Muscle of arm (tissue), 14 donors: ENCODE measurements at places on chromosomes 16 and 17. TPM values are rescaled to one million over a fixed set of nuclear protein-coding genes. Genes with fewer than 3 reads are reported as not detected.

DNA sequence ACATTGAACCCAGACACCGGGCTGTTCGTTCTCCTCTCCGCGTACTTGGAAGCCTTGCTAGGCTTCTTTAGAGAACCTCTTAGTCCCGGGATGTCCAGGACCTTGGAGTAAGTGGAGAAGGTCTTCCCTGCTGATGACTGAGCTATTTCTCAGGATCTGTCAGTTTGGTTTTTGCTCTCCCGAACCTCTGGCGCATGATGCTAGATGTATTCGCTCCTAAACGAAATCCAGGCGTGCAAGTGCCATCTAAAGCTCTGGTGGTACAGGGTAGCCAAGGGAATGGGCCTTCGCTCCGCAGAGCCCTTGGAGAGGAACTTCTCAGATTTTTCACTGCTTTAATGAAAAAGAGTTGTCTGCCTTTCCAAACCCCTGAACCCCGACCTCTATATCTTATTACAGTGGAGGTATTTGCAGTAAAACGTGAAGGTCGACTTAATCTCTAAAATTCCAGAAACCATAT, 547 bp downstream of the VMP1 start:
- no peak for DNase-seq

GRCh38 chr17:2903193-2903974, 107.1 kb downstream of the RAP1GAP2 start:
- no peak for DNase-seq

GRCh38 chr17:38796451-38797157, 2.8 kb downstream of the PIP4K2B start:
- DNase-seq: no peak

DNA sequence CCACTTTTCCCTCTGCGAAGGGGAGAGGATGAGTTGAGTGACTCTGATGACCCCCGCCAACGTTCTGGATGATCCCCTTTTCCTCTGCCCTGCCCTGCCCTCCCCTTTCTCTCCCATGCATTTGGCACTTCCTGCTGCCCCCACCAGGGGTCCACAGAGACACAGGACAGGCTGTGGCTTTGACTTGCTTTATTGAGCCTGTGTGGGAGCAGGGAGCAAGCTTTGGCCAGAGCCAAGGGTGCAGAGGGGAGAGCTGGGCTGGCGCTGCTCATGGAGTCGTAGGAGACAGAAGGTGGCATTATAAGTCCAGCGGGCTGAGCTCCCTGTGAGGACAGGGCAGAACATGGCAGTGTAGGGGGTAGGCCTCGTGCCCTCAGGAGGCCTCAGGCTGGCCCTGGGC, 1.6 kb downstream of the PPY start:
- no peak for DNase-seq

DNA sequence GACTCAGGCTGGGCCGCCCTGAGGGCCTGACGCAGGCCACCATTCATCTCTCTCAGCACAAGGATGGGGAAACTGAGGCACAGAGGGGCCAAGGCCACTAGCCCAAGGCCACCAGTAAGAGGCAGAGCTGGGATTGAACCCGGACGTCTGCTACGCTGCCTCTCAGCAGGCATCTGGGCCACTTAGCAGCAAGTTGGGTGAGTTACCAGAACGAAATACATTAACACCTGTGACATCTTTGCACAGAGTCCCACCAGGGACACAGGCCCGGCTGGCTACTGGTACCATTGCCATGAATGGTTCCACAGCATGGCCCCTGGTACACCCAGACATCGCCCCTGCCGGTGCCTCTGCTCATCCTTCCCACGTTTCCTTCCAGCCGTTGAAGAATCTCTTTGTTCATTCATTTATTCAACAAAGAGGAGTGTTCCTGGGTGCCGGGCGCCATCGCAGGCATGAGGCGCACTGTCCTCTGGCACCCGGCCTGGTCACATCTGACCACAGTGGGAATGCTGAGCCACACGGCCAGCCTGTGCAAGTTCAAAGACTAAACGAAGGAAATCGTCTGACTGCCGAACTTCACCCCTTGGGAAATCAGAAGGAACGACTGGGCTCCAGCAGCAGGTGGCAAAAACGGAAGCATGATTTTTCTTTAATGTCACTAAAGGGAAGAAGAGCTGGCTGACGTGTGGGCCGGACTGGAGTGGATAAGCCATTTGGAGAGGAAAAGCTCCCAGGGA, 7.4 kb upstream of the ZNF469 start:
- no peak for DNase-seq

CMTM1 gene
- not detected for polyA plus RNA-seq

GRCh38 chr17:7851438-7852261, 3.2 kb upstream of the TMEM88 start:
- DNase-seq: peak; percentile 92

- DNase-seq: peak; percentile 40
Measured at GRCh38 chr17:8488901-8489300, 53.2 kb downstream of the NDEL1 start.

GRCh38 chr17:47967607-47968252, 3.2 kb upstream of the CDK5RAP3 start:
- no peak for DNase-seq

GRCh38 chr16:12145918-12146317, 169.4 kb downstream of the SNX29 start:
- no peak for DNase-seq

DNA sequence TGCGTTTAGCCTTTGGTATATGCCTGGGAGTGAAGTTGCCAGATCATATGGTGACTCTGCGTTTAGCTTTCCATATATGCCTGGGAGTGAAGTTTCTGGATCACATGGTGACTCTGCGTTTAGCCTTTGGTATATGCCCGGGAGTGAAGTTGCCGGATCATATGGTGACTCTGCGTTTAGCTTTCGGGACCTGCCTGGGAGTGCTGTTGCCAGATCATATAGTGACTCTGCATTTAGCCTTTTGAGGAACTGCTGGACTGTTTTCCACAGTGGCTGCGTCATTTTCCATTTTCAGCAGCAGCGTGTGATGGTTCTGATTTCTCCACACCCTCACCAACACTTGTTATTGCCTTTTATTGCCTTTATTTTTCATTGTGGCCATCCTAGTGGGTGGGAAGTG, 73.0 kb downstream of the OR1D5 start:
- no peak for DNase-seq

DNA sequence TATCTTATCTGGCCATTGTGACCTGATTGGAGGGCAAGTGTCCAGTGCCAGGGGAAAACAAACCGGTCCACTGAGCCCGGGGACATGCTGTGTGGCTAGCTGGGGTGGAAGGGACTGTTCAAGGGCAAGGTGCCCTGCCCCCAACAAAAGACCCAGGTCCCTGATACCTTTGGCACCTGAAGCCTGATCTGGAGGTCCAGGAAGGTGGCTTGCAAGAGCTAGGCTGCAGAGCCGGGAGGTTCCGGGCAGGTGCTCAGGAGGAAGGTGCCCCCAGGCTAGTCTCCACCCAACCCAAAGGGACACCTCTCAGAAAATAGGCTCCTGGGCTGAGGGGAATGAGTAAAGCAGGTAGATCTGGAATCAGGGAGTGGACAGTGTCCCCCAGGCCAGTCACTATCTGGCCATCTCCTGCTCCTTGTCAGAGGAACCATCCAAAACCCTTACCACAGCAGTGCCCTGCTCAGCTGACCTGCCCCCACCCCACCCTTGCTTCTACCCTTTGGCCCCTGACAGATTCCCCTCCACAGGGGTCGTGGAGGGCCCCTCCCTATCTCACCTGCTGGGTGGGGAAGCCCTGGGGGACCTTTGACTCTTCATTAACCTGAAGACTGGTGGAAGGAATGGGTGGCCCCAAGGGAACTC, 6.2 kb downstream of the NAT9 start:
- DNase-seq: no peak

DNA sequence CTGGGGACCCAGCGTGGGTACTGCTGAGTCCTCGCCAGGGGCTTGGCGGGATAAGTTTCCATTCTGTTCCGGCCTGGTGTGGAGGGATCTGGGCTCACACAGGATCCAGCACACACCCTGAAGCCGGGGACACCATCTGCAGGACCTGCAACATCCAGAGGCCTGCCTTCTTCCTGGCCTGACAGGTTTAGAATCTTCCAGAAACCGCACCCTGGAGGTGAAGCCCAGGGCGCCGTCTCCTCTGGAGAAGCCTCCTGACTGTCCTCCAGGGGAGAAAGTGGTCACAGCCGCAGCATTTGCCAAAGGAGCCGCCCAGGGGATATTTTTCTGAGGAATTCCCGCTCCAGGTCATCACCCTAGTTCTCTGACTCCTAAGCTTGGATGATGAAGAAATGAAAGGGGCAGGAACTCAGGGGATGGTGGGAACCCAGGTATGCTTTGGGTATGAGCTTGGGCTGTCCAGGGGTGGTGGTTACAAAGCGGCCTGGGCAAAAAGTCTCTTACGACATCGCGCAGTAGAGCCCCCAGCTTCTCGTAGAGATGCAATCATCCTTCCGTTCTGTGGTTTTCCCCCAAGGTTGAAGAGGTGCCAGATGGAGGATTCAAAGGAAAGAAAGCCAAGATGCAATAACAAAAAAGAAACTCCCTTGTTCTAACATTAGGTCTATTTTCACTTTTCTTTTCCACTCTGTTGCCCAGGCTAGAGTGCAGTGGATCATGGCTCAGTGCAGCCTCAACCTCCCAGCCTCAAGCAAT, 9.1 kb upstream of the CRISPLD2 start:
- DNase-seq: no peak

CPNE7 gene
- 0.30 TPM for polyA plus RNA-seq

- no peak for DNase-seq
Measured at GRCh38 chr17:46984892-46985291, 5.8 kb upstream of the RPRML start.
